ENCODE measurements at places on chromosomes 6 and 20.

DNA sequence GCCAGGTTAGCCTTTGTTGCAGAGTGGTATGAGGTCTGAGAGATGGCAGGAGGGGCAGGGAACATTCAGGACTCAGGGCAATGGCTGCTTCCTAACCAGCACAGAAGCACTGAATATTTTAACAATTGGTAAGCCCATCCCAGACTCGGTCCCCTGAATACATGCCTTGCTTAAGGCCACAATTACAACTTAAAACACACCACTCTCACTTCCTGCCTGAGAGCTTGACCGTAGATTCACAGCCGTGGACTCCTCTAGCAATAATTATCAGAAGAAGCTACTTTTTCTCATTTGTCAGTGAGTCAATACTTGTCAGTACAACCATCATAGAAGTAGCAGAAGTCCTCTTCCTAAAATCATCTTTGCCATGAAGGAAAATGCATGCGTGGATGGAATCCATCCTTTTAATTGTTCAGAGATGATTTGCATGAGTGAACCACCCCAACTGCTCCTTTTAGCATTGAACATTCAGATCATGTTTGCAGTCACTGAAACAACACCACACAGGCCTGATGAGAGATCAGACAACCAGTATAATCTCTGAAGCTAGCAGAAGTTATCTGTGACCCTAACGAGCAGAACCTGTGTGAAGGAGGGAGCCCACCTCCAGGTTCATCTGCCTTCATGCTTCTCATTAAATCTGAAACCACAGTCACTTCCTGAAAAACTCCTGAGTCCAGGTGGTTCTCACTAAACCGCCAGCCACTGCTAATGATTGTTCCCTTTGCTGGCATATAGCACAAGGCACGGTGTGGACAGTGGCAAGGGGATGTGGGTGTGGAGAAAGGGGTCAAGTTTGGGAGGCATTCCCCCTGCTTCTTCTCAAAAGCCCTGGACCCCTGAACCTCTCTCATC lies 333.9 kb upstream of the CNR1 start:
- no peak for DNase-seq

GRCh38 chr20:52746770-52747169 lies 225.4 kb upstream of the TSHZ2 start:
- DNase-seq = no peak

- DNase-seq = no peak
Observed at GRCh38 chr6:5046430-5046829, 38.7 kb upstream of the PPP1R3G start.

GRCh38 chr20:47117773-47118172 lies 223.1 kb downstream of the EYA2 start:
- no peak for DNase-seq

DNA sequence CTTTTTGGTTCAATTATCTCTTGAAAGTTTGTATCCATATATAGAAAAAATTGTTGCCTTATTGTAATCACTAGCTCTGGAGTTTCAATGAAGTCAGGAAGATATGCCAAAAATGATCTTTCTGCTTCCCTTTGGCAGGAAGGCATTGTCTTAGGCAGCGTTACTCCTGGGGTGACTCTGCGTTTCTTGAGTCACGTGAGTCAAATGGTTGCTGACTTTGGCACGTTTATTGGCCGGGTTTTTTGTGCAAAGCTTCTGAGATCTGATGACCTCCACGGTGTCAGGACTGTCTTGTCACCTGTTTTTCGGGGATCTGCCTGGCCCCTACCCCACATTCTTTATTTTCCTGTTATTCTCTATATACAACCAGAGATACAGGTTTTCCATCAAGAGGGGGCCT lies 10.4 kb downstream of the PHACTR3 start:
- DNase-seq = no peak

DNA sequence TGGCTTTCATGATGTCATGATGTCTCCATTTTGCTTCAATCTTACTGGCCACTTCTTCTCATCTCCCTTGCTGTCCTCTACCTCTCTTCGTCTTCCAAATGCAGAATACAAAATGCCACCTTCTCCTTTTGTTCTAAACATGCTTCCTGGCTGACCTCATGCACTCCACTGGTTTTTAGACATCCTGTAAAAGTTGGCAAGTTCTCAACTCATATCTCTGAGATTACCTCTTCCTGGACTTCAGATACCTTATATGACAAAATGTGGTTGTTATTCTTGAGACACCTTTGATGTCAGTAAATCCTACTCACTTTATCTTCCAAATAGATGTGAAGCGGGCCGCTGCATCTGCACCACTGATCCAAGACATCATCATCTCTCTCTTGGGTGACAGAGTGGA lies 212.7 kb upstream of the FOXA2 start:
- DNase-seq = no peak

DNA sequence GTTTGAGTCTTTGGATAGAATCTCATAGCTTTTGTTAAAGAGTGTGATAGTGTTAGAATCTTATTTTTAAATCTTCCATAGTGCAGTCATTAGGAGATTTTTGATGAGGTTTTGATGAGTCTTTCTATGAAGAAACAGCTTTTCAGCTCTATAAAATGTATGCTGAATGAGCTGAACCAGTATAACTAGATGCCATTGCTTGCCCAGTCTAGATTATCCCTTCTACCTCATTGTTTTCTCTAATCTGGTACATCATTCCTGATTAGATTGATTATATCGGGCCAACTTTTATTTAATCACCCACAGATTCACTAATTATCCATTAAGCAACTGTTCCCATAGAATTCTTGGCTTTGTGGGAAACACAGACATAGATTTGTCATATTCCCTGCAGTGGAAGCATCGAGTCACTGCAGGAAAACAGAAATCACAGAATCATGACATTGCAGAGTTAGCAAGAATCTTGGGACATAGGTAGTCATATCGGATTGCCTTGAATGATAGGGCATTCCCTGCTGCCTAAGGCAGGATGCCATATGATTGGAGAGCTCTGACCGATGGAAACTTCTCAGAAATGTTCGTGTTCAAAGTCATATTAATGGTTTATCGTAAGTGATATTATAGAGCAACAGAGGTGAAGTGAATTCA lies 882.7 kb upstream of the FLRT3 start:
- no peak for DNase-seq

DNA sequence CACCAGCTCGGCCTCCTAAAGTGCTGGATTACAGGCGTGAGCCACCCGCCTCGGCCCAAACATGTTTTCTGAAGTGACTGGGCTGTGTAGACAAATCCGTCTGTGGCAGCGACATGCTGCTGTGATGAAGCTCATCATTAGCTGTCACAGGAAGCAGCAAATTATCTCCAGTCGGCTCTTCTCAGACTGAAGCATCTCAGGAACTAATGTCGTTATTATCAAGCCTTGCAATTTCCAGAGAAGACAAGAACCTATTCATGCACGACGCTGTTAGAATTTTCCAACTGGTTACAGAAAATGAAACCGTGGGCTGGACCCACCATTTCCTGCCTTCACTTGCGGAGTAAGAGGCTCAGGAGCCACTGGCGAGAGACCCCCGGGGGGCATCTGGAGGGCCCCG lies 17.1 kb upstream of the NTSR1 start:
- DNase-seq = no peak

DNA sequence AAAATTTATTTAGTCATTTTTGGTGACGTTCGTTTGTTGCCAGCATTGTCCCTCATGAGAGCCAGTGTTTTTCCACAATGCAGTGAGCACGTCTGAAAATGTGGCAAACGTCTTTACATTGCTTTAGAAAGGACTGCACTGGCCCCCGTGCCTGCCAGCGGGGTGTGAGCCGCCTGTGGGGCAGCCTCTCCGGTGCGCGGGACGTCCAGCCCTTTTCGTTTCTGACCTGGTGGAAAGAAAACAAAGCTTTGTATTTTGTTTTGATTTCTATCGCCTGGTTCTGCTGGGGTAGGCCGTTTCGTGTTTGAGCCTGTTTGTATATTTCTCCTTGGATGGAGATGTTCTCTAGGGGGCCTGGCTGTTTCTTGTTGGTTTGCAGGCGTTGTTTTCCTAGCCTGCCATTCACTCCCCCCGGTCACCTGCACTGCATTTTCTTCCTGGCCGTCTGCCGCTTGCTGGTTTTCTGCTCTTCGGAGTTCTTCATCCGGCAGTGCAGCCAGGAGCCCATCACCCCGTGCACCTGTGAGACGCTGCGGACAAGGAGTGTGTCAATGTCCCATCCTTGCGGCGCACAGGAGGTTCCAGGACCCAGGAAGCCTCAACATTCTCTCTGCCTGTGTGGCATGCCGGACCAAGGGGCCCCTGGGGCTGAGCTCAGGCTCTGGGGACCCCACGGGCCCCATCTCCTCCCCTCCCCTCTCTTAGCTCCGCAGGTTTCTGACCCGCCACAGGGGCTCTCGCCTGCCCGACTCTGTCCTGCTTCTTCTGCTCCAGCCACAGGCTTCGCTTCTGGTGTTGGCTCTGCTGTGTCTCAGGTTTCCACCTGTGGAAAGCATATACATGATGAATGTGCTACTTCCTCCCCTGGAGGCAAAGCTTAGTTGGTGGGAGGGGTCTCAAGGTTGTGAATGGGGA lies 100.5 kb downstream of the CDH4 start:
- DNase-seq = no peak

DNA sequence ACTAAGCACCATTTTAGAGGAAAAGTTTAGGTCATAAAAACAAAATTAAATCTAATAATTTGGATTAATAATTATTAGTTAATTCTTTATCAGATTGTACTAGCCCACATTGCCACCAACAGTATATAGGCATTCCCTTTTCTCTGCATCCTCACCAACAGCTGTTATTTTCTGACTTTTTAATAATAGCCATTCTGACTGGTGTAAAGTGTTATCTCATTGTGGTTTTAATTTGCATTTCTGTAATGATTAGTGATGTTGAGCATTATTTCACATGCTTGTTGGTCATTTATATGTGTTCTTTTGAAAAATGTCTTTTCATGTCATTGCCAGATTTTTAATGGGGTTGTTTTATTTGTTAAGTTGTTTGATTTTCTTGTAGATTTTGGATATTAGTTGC lies 319.1 kb upstream of the SYNCRIP start:
- no peak for DNase-seq

- no peak for DNase-seq
Observed at GRCh38 chr6:20411953-20412681, 10.4 kb downstream of the E2F3 start.

DNA sequence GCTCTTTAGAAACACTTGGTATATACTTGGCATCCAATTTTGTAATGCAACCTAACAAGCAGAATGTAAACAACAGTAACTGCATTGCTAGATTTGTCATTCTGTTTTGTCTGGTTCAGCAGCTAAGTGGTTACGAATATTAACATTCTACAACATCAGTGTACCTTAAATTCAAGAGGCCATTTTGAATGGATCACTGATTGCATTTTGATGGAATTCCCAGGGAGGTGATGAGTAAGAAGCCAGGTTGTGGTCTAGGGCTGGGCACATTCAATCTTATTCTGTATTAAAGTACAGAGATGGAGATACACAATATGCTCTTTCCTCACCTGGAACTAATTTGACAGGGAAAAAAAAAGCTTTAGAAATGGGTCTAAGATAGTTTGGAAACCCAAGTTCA lies 483.5 kb downstream of the PRKN start:
- no peak for DNase-seq

- DNase-seq = no peak
Observed at GRCh38 chr6:35780719-35781118, at the start of gene CLPSL1. Gene CLPSL1, plus strand, starts transcription at chr6:35781019. Its CDS starts 92 bp downstream, at chr6:35781111.

DNA sequence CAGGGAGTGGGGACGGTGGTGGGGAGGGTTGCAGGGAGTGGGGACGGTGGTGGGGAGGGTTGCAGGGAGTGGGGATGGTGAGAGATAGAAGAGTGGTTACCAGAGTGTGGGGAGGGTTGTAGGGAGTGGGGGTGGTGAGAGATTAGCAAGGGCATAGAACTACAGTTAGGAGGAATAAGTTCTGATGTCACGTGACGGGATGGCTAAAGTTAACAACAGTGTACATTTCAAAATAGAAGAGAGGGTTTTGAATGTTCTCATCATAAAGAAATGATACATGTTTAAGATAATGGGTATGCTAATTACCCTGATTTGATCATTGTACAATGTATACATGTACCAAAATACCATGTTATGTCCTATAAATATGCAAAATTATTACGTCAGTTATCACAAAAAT lies 57.6 kb upstream of the FRMD1 start:
- DNase-seq = no peak

- no peak for DNase-seq
Observed at GRCh38 chr6:134680433-134680832, 269.5 kb downstream of the ALDH8A1 start.

DNA sequence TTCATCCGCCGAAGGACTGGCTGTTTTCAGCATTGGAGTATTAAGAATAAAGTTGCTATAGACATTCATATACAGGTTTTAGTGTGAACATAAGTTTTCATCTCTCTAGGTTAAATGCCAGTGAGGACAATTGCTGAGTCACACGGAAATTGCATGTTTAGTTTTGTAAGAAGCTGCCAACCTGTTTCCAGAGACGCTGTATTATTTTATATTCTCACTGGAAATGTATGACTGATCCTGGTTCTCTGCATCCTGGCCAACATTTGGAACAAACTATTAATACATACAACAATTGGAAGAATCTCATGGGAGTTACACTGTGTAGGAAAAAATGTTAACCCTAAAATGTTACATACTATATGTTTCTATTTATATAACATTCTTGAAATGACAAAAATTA lies 16.7 kb upstream of the TGM6 start:
- no peak for DNase-seq

- DNase-seq = no peak
Observed at GRCh38 chr20:10940941-10941340, 267.1 kb upstream of the JAG1 start.

DNA sequence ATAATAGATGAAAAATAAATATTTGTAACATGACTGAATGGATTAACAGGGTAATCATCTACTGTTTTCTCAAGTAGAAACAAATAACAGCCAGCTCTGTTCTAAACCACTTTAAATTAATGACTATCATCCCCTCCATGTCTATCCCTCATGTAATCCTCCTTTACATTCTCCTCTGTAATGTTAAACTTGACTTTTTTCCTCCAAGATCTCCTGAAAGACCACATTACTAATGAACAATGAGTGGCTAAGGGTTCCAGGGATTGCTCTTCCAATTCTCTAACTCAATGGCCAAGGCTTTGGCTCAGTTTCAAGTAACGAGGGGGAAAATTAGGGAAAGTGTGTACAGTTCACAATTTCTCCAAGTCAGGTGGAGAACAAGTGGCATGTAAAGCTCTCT lies 37.6 kb upstream of the FBXL4 start:
- DNase-seq = no peak

GRCh38 chr6:42142118-42142835 lies at the start of gene C6orf132:
Gene C6orf132, minus strand, starts transcription at chr6:42142620. Its CDS starts 176 bp downstream, at chr6:42142444.
- DNase-seq = no peak

GRCh38 chr6:21654361-21654760 lies 60.8 kb downstream of the SOX4 start:
- DNase-seq = no peak
